ENCODE measurements at places on chromosomes 6 and 20. TPM values are rescaled to one million over a fixed set of nuclear protein-coding genes. Genes with fewer than 3 reads are reported as not detected.
A peak's percentile ranks its signal among the peaks of the same experiment; 100 is the strongest.

DNA sequence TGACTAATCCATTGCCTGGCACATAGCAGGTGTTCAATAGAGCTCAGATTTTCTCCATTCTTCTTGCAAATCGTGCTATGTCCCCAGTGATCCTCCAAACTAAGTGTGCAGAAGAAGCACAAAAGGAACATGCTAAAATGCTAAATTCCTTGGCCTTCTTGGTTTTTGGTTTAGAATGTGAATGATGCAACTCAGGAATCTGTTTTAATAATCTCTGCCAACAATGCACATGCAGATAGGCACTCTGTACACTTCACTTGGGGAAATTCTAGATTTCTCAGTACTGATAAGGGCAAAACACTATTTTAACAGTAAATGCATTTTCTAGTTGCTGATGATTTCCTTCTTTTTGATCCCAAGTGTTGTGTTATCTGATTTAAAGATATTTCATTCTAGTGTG lies 35.2 kb downstream of the SLC22A1 start:
- no peak overlapping the region for H3K27ac ChIP-seq
- no peaks in the 10 kb centered on the region for H3K27me3 ChIP-seq

DNA sequence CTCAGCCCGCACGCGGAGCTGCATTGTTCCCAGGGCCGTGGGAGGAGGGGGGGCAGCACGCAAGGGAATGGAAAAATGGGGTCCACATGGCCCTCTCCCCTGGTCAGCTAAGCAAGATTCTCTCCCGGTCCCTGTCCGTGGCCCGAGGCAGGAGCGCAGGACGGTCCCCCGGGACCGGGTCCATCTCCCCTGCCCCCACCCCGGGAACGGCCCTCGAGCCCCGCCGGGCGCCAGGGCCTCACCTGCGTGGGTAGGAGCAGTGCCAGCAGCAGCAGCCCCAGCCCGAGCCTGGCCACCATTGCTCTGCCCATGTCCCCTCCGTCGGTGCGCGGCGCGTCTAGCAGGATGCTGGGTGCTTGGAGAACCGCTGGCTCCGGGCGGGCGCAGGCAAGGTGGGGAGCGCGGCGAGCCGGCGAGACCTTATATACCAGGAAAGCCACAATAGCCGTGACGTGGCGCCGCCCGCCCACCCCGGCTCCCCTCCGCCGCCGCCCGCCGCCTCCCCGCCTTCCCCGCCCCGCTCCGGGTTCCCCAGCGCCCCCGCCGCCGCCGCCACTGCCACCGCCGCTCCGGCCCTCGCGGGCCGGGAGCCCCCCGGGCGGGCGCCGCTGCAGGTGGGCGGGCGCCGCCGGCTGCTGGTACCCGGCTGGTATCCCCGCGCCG lies at the start of gene CD24:
Gene CD24 (minus strand): TSS at position 394 of the 663 bp plus-strand sequence. CDS start 83 bp downstream, at position 311.
- DNase-seq: no peak
- H3K4me3 ChIP-seq: peak within 1 kb of the TSS; percentile 58
- no peak within 1 kb of the TSS for H3K27ac ChIP-seq
- no peaks in the 10 kb centered on the region for H3K36me3 ChIP-seq
- peaks cover 8% of the 10 kb centered on the region for H3K4me1 ChIP-seq
- peaks cover 57% of the 10 kb centered on the region for H3K27me3 ChIP-seq

- H3K4me3 ChIP-seq: peak overlapping the region; percentile 88
- peaks cover 24% of the 10 kb centered on the region for H3K4me1 ChIP-seq
- no peak overlapping the region for H3K27ac ChIP-seq
- H3K27me3 ChIP-seq: no peaks in the 10 kb centered on the region
- no peak for DNase-seq
- peaks cover 9% of the 10 kb centered on the region for H3K36me3 ChIP-seq
These were observed 1.5 kb downstream of the SLC9A8 start for GRCh38 chr20:49814057-49814694.

GRCh38 chr6:115643762-115644161 lies 416.9 kb downstream of the FRK start:
- no peak overlapping the region for H3K4me3 ChIP-seq
- no peak overlapping the region for H3K27ac ChIP-seq
- no peak for DNase-seq
- H3K36me3 ChIP-seq: no peaks in the 10 kb centered on the region
- no peaks in the 10 kb centered on the region for H3K4me1 ChIP-seq

DNA sequence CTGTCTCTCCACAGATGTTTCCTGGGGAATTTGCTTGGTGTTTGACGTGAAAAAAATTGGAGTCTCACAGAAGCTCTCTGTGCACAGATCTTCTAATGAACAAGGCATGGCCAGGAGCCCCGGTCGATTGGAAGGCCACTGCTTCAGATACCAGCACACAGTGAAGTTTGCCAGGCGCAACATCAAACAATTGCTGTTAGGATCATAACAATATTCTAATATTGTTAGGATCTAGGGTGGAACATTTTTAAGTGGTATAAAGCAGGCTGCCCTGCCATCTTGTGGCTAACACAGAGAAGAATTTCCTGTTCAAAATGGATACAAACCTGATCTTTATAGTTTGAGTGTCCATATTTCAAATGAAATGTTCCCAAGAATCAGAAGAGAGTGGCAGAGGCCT lies 64.1 kb downstream of the C6orf118 start:
- DNase-seq: no peak
- no peak overlapping the region for H3K4me3 ChIP-seq
- peaks cover 14% of the 10 kb centered on the region for H3K4me1 ChIP-seq
- peaks cover 1% of the 10 kb centered on the region for H3K27me3 ChIP-seq

- no peaks in the 10 kb centered on the region for H3K27me3 ChIP-seq
- peaks cover 34% of the 10 kb centered on the region for H3K36me3 ChIP-seq
- peaks cover 4% of the 10 kb centered on the region for H3K4me1 ChIP-seq
- H3K27ac ChIP-seq: no peak overlapping the region
- DNase-seq: no peak
These were observed 311.2 kb downstream of the ESR1 start for GRCh38 chr6:152118678-152119077.

DNA sequence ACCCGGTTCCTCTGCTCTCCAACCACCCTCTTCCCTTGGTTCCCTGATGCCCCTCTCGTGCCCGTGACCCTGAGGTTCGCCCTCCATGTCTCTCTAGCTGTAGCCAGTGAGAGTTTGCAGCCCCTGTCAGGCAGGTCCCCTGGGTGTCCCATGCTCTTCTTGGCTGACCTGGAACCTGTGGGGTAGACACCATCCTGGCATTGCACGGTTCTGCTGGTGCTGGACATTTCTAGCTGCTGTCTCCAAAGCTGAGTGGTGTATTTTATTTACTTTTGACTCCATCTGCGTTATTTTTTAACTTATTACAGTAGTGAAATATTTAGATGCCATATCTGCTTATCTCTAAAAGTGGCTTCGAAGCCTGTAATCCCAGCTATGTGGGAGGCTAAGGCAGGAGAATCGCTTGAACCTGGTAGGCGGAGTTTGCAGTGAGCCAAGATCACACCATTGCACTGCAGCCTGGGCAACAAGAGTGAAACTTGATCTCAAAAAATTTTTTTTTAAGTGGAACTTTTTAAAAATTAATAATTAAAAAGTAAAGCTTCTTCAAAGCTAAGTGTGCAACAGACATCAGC lies 12.5 kb downstream of the ENTPD6 start:
- no peak for DNase-seq
- peaks cover 14% of the 10 kb centered on the region for H3K36me3 ChIP-seq
- H3K27me3 ChIP-seq: no peaks in the 10 kb centered on the region
- peak overlapping the region; percentile 45 for H3K27ac ChIP-seq
- H3K4me1 ChIP-seq: peaks cover 35% of the 10 kb centered on the region

- peaks cover 19% of the 10 kb centered on the region for H3K36me3 ChIP-seq
- peaks cover 3% of the 10 kb centered on the region for H3K4me1 ChIP-seq
- H3K4me3 ChIP-seq: no peak overlapping the region
- peak; percentile 93 for DNase-seq
These were observed 31.5 kb downstream of the HECA start for GRCh38 chr6:139166238-139166955.

DNA sequence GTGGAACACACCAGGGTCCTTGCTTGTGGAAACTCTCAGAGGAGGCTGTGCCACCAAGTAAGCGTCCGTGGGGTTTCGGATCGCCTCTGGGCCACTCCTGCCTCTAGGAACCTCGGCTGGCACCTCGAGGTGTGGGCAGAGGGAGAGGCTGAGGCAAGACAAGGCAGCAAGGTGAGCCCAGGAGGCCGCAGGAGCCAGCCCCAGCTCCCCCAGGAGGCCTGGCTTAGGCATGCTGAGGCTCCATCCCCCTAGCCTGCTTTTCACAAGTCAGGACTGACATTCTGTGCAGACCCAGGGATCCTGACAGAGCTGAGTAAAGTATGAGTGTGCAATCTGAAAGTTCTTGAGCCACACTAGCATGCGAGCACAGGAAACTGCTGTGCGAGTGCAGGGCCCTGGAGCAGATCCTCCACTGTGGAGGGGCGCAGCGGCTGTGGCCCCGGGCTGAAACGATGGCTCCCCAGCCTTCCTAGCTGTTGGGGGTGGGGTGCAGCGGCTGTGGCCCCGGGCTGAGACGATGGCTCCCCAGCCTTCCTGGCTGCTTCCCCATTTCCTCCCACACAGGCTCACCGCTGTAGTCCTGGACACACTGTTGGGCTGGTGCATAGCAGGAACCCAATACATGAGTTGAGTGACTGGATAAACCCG lies 75.2 kb upstream of the CD93 start:
- no peak overlapping the region for H3K27ac ChIP-seq
- peaks cover 11% of the 10 kb centered on the region for H3K4me1 ChIP-seq
- H3K36me3 ChIP-seq: no peaks in the 10 kb centered on the region

DNA sequence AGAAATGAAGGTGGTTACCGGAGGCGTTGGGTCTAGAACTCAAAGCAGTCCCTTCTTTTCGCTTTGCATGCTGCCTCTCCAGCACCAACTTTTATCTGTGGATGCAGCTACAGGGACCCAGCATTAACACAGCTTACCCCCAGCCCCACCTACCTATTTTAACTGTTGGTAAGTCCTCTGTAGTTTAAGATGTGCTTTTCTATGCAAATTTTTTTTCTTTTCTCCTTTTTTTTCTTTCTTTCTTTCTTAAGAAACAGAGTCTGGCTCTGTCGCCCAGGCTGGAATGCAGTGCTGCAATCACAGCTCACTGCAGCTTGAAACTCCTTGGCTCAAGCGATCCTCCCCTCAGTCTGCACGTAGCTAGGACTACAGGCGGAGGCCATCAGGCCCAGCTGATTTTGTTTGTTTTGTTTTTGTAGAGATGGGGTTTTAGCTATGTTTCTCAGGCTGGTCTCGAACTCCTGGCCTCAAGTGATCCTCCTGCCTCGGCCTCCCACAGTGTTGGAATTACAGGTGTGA lies 6.5 kb upstream of the USP45 start:
- H3K27ac ChIP-seq: peak overlapping the region; percentile 99
- peak overlapping the region; percentile 99 for H3K4me3 ChIP-seq
- no peaks in the 10 kb centered on the region for H3K36me3 ChIP-seq
- H3K4me1 ChIP-seq: peaks cover 18% of the 10 kb centered on the region

- no peak overlapping the region for H3K27ac ChIP-seq
- DNase-seq: no peak
- H3K36me3 ChIP-seq: no peaks in the 10 kb centered on the region
- H3K4me1 ChIP-seq: no peaks in the 10 kb centered on the region
These were observed 275.7 kb downstream of the SOX4 start for GRCh38 chr6:21869085-21869771.

NDUFAF4 gene
- total RNA-seq: 25.0 TPM

ADGRF4 gene
- total RNA-seq: not detected

NECAB3 gene
- 23.5 TPM for total RNA-seq

HTR1E gene
- not detected for total RNA-seq
